Keratinocyte (primary cell): ENCODE measurements at places on chromosomes 7 and 10. TPM values are rescaled to one million over a fixed set of nuclear protein-coding genes. Genes with fewer than 3 reads are reported as not detected.

The HMX3 gene
- polyA plus RNA-seq = not detected in 3 replicates

The DKK1 gene
- polyA plus RNA-seq = 78.4 to 320 TPM (median 223 TPM) in 3 replicates

GRCh38 chr7:64849924-64850499, 53.1 kb upstream of the ZNF273 start:
- H3K4me3 ChIP-seq = peak overlapping the region; percentile 32
- peaks cover 13% of the 10 kb centered on the region for H3K4me1 ChIP-seq
- DNase-seq = no peak
- no peaks in the 10 kb centered on the region for H3K36me3 ChIP-seq
- peak overlapping the region; percentile 91 for H3K27ac ChIP-seq
- no peaks in the 10 kb centered on the region for H3K27me3 ChIP-seq

GRCh38 chr10:80382989-80383388, 25.4 kb upstream of the PRXL2A start:
- H3K4me1 ChIP-seq = no peaks in the 10 kb centered on the region
- no peak overlapping the region for H3K27ac ChIP-seq
- DNase-seq = no peak
- H3K4me3 ChIP-seq = no peak overlapping the region

- peak overlapping the region; percentile 85 for H3K27ac ChIP-seq
- H3K4me3 ChIP-seq = no peak overlapping the region
- H3K4me1 ChIP-seq = peaks cover 62% of the 10 kb centered on the region
- H3K27me3 ChIP-seq = no peaks in the 10 kb centered on the region
- peaks cover 19% of the 10 kb centered on the region for H3K36me3 ChIP-seq
Measured at GRCh38 chr10:95266674-95267095, 24.1 kb downstream of the PDLIM1 start.

GRCh38 chr7:55977831-55978230, 13.4 kb downstream of the NIPSNAP2 start:
- no peak overlapping the region for H3K4me3 ChIP-seq
- H3K36me3 ChIP-seq = peaks cover 14% of the 10 kb centered on the region
- no peaks in the 10 kb centered on the region for H3K27me3 ChIP-seq
- H3K27ac ChIP-seq = no peak overlapping the region
- DNase-seq = no peak
